H1 (cell line): ENCODE measurements at places on chromosomes 6 and 20. TPM values are rescaled to one million over a fixed set of nuclear protein-coding genes. Genes with fewer than 3 reads are reported as not detected.

DNA sequence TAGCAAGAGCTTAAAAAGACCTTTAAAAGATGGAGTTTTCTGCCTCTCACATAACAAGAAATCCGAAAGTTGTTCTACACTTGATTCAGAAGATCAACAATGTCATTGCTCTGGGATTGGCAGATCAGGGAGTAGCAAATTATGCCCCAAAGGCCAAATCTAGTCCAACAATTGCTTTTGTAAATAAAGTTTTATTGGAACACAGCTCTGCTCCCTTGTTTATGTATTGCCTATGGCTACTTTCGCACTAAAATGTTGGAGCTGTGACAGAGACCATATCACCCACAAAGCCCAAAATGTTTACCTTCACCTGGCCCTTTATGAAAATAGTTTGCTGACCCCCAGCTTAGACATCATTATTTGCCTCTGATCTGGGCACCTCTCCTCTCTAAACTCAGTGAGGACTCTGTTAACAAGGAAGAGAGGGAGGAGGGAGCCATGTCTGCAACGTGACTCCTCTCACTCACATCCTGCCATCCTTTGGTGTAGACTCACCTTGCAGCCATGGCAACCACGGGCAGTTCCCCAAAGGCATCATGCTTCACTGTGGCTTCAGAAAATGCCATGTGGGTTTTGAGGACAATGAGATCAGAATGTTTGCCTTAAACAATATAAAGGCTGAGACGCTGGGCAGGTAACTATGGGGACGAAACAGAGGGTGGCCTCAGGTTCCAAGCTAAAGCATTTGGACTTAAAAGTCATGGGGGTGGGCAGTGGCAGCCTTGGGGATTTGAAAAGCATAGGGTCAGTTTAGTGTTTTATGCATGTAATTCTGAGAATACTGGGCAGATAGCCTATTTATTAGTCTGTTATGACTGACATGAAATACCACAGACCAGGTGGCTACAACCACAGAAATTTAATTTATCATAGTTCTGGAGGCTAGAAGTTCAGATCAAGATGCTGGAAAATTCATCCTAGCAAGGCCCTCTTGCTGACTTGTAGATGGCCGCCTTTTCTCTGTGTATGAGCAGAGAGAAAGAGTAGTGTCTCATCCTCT, 149.7 kb upstream of the TNFAIP3 start:
- no peak for DNase-seq

The TUBB2A gene
- total RNA-seq, result 330 and 349 TPM in 2 replicates

The PRDM1 gene
- 0.74 and 1.1 TPM in 2 replicates for total RNA-seq

DNA sequence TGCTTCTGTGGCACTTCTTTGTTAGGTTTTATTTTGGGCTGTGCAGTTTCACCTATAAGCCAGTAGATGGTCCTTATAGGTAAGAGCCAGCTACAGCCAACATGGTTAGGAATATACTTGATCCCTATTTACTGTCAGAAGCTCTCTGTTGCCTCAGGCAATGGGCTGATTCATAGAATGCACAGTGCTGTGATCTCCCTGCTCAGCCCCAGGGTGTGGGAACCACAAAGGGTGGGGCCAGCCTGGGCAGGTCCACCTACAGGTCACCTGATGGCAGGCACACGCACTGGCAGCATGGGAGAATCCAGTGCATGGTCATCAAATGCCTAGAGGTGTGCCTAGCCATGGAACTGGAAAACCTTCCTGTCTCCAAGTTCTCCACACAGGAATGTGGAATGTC, 191.9 kb downstream of the MOXD1 start:
- no peak for DNase-seq

The FAM209A gene
- not detected in 2 replicates for total RNA-seq

The PARD6B gene
- total RNA-seq, result 27.3 and 34.1 TPM in 2 replicates

- DNase-seq, result no peak
Measured at GRCh38 chr6:137665342-137665934, 171.2 kb upstream of the OLIG3 start.

The BTNL2 gene
- not detected in 2 replicates for total RNA-seq

GRCh38 chr6:105431226-105431625, 28.3 kb upstream of the PREP start:
- DNase-seq, result no peak

- no peak for DNase-seq
Measured at GRCh38 chr20:50567860-50568548, 57.8 kb downstream of the PTPN1 start.

DNA sequence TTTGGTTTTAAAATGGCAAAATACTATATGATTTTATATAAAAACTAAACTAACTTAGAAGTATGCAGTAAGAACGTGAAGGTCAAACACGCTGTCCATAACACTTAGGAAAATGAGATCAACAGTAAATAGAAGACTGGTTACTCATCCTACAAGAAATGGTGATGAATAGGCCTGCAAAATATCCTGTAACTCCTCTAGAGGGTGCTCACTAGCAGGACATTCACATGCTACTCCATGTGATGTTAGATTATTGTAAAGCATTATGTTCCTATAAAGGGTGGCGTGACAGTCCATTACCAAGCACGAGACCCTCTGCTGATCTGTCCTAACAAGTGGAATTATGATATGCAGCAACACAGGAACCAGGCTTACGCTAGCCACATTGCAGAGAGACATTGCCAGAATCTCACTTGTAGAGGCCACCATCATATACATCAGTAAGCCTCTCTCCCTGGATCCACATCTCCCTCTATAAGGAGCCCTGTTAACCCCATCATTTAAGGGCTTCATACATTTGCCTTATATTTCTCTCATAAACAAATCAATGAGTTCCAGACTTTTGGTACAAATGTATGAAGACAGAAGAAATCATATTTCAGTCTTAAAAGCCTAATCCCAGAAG, 18.0 kb upstream of the DEFB129 start:
- no peak for DNase-seq

The OPRM1 gene
- not detected in 2 replicates for total RNA-seq

DNA sequence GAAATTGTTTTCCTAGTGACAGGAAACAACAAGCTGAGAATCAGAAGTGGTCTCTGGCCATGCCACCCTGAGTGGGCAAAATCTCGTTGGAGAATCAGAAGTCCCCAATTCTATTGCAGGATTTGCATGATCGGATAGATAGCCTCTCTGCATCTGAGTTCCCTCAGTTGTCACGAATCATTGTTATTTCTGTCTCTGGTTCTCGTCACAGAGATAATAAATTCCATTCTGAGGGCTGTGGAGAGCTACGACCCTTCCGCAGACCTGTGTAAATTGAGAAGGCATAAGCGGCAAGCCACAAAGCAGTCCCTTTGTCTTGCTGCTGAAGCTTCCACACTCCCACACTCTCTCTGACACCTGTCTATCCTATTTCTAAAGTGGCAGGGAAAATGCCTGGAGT, 102.4 kb upstream of the CNR1 start:
- no peak for DNase-seq

DNA sequence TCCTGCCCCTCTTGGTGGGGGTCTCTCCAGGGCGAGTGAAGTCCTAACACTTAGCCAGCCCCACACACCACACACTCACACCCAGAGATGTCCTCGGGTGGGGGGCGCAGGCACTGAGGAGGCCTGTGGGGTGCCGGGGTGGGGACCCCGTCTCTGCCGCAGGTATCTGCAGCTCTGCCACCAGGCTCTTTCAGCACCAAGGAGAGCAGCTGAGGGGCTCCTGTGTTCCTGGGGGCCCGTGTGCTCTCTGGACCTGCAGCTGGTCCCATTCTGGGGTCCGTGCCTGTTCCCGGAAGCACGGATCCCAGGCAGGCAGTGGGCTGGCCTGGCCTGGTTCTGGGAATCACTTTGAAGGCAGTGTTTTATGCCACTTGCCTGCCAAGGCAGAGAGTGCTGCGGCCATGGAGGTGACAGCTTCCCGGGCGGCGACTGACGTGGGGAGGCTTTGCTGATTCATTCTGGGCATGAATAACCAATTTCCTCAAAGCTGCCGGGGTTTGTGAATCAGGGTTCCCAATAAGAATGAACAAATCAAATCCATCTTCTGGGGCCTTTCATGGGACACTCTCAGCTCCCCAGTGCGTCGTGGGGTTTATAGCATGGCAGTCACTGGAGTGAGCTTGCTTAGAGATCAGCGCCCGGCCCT, 54.4 kb upstream of the SLCO4A1 start:
- DNase-seq, result no peak

The TENT5A gene
- 2.9 and 3.1 TPM in 2 replicates for total RNA-seq

- DNase-seq, result no peak
Measured at GRCh38 chr6:14544666-14545065, 427.1 kb downstream of the CD83 start.

DNA sequence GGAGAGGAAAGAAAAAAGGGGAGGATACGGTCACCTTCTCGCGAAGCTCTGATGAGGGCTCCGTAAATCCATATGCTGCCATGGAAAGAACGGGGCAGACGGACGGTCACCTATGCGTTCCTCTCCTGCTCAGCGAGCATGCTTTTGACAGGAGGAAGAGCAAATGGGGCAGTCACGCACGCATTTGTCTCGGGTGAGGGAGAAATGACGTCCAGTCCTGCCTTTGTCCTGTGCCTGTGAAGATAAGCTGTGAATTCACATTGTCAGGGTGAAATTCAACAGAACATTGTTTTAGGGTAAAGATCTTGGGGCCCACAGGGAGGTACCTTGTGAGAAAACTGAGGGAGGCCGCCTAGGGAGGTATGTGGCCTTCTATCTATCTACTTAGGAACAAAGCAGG, 83.8 kb downstream of the IRF4 start:
- no peak for DNase-seq

- DNase-seq, result no peak
Measured at GRCh38 chr20:62273416-62273815, 29.4 kb upstream of the ADRM1 start.

DNA sequence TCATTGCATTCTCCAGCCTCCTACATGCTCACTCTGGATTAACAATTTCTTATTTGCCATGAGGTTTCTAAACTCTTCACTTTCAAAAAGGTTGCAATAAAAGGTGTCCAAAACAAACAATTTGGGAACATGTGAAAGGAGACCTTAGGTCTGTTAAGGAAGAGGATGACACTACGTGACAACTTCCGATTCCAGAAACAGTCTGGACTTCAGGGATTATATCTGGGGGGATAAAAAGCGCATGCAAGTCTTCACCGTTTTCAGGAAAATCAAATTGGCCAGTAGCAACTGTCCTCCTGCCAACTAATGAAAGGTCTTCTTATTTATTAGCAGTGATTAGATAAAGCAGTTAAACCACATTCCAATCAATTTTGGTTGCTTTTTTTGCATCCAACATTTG, 1.8 kb downstream of the ZDHHC14 start:
- DNase-seq, result no peak

DNA sequence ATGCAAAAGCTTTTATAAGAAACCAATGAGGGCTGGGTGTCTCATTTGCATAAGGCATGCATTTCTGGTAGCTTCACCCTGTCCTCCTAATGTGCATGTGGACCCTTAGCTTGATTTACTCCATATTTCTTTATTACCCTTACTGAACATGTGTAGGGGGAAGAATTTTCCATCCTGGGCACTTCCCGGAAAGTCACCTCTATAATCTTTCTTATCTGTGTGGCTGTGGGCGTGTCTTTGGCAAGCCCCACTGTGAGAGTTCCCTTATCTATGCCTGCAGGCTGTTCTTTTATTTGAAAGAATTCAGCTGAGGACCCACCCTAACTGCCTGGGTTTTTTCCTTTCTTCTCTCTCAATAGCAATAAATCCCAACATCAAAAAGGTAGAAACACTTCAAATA, 627.8 kb downstream of the DOK5 start:
- no peak for DNase-seq

DNA sequence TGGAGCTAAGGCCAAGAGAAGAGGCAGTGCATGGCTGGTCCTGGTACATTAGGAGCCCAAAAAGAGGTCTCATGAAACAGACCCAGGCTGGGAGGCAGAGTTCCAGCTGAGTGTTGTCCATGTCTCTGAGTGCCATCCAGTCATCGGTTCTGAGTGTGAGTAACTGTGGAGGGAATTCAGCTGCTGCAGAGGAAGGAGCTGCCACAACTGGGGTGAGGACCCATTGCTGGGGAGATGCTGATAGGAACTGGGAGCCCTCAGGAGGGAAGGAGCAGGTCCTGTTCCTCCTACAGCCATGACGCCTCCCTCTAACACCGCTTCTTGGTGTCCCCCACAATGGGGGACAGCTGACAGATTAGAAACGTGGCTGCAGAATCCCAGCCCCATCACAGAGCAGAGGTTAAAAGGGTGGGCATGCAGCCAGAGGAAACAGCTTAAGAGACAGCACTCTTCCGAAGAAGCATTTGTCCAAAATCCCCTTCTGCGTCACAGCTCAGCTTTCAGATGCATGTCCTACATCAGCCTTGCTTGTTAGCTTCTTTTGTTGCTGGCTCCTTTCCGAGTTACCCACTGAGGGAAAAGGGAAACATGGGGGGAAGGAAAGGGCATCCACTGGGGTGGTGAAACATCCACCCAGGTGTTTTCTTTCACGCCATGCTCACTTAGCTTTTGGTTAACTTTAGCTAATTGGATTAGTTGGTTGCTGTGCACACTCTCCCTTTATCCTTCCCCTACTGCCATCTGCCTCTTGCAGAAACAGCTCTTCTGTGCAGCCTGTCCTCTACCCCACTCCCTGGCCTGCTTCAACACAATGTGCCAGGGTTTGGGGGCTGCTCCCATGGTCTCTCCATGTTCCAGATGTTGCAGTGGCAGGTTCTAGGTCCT, 239.2 kb downstream of the SYNDIG1 start:
- DNase-seq, result no peak

- no peak for DNase-seq
Measured at GRCh38 chr6:3523271-3523670, 66.4 kb upstream of the SLC22A23 start.

DNA sequence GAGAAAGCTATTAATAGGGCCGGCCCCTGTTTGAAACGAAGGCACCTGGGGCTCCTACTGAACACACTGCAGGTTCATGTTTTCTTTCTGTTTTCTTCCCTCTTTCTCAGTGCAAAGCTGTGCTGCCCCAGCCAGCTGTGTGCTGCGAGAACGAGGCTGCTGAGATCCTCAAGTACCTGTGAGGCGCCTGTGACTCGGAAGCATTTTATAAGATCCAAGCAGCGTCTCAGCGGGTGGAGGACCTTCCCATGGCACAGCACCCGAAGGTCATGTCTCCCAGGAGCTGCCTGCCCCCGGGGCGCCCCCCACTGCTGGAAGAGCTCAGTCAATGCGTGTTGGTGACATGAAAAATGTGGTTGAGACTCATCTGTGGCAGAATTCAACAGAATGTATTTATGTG, 66.3 kb downstream of the SMOC2 start:
- DNase-seq, result no peak

DNA sequence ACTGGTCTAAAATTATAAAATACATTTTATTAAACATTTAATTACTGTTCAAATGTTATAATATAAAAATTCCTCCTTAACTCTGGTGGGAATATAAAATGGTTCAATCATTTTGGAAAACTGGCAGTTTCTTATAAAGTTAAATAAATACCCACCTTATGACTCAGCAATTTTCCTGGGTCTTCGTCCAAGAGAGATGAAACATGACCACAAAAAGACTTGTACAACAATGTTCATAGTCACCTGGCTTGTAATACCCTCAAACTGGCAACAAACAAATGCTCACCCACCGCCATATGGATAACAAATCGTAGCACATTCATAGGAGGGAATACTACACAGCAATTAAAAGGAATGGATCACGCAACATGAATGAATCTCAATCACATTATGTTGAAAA, 66.0 kb upstream of the RIN2 start:
- DNase-seq, result no peak

The KIF13A gene
- total RNA-seq, result 40.8 and 43.3 TPM in 2 replicates
